ENCODE measurements at places on chromosomes 5 and 9.

DNA sequence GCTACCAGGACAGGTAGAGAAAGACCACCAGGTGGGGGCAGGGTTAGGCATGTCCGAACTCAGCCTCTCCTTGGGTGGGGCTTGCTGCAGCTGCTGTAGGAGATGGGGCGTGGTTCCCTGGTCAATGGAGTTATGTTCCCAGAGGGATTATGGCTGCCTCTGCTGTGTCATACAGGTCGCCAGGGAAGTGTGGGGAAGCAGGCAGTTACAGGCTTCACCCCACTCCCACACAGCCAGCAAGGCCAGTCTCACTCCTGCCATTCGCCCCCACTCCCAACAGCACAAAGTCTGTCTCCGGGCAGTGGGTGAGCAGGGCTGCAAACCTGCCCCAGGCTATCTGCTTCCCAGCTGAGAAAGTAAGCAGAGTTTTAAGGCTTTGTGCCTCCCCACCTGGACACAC, 20.0 kb upstream of the CEP72 start:
- DNase-seq = peak; percentile 5

DNA sequence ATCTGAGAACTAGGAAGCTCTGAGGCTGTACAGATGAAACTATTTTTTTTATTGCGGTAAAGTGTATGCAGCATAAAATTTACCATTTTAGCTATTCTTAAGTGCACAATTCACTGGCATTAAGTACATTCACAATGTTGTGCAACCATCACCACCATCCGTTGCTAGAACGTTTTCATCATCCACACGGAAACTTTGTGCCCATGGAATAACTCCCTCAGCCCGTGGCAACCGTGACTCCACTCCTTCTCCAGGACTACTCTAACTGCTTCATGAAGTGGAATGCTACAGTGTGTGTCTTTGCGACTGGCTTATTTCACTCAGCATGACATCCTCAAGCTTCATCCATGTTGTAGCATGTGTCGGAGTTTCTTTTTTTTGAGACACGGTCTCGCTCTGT, 57.1 kb downstream of the COL23A1 start:
- DNase-seq = no peak

GRCh38 chr5:137730336-137730735, 5.6 kb downstream of the KLHL3 start:
- no peak for DNase-seq

DNA sequence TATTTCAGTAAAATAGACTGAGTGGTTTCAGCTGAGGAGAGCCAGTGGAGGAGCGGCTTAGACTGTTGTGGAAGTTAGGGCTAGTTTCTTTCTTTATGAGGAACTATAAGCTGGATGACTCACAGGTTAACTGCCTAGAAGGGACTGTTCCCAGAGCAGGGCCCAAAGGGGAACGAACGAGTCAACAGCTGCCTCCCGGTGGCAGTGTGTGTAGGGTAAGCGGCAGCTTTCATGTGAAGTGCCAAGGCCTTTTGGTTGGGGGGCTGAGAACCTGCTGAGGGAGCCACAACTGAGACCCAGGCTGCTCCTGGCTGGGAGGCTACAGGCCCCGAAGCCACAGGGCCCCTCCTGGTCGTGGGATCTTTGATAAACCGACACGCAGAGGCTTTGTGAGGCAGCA, 7.0 kb downstream of the SQSTM1 start:
- DNase-seq = peak; percentile 31

GRCh38 chr5:141412854-141413539, at the start of gene PCDHGA10:
Gene PCDHGA10 (plus strand): TSS chr5:141412987. CDS start chr5:141413176, 189 bp downstream.
- peak; percentile 39 for DNase-seq

DNA sequence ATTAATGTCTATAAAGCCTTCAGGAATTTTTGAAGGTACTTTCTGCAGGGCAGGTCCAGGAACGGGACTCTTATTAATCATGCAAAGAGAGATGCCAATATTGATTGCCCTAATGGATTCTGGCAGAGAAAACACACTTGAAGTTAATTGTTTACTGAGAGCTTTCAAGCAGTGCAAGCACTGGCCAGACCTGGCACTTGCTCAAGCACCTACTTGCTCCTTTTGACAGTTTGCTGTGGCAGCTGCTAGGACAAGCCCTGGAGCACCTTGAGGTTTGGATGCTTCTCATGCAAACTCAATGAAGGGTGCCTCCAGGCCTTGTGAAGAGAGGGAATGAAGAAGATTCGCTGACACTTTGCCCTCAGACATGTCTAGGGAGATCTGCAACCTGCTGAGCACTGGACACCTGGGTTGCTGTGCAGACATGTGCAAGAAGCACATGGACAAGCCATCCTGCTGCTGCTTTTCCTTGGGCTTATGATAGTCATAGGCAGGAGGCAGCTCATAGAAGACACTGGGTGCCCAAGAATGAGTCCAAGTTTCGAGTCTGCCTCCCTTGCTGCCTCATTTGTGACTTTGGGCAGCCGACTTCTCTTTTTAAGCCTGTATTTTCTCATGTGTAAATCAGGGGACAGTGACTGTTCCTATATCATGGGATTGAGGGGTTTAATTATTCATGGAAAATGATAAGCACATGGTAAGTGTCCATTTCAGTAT, 88.8 kb upstream of the EQTN start:
- no peak for DNase-seq

DNA sequence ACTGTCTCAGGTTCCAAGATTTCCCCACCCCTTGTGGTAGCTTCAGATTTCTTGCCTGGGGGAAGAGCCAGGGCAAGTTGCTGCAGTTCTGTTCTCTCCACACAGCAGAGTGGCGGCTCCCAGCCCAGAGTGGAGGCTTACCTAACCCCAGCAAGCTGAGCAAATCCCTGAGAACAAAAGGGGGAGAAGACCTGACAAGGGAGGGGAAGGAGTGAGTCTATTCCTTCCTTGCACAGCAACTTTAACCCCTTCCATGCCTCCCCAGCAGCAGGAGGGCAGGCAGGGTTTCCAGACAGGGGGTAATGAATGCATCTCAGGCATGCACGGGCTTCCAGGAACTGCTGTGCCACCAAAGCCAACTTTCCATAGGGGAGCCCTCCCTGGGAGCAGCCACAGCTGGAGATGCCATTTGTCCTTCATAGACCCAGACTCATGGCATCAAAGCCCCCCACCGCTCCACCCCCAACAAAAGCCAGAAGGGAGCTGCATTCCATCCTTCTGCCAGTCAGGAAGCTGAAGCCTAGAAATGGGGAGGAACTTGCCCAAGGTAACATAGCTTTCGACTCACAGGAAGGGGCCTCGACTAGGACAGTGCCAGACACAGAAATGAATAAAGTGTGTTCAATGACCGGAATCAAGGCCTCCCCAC, 28.8 kb upstream of the FAT2 start:
- DNase-seq = peak; percentile 56

DNA sequence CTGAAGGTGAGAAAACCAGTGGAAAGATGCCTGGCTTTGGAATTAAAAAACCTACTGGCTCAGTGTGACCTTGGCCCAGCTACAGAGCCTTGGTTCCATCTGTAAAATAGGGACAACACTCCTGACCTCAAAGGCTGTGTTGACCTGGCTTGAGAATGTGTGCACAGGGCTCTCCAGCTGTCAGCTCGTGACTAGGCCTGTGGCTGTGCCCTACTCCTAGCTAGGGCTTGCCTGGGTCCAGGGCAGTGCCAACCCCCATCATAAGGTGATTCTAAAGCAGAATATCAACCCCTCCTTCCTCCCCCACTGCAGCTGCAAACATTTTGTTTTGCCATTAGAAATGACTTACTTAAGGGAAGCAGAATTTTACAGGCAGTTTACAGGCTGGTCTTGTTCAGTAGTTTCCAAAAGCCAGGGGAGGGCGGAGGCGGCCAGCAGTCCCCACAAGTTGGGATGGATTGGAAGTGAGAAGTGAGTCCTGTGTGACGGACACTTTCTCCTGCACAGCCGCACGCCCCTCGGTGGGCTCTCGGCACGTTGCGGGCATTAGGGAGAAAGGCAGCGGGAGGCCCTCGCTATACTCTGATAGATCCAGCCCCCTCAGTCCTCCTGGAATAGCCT, 7.3 kb downstream of the PITX1 start:
- DNase-seq = peak; percentile 57

GRCh38 chr5:146203011-146203871, at the start of gene RBM27:
Gene RBM27 (plus strand): TSS chr5:146203605. CDS start chr5:146203766, 161 bp downstream.
- peak; percentile 99 for DNase-seq

DNA sequence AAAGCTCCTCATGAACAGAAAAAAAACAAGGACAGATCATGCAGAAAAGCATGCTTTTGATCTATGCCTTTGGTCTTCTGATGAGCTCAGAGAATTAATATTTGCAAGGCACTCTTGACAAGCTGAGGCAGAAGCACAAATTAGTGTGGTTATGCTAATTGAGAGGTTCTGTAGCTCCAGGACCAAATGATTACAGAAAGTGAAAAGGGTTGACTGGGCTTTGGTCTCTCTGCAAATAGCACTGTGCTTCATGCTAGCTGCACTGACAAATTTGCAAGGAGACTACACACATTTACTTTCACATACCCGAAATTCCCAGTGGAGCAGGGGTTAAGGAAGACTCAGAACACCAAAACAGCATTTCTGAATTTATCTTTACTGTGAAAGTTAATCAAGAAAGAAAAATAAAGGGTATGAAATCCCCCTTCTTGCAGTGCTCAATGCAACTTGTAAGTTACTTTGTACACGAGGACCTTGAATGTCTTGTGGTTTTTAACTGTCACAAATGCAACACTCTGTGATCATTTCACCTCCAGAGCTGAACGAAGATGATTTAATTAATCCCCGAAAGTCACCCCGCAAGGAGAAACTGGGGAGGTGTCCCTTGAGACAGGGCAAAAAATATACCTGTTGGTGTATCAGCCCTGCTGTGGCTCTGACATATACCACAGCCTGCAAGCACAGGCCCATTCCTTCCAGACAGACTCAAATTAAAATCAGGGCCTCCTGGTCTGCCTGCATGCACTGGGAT, 11.9 kb downstream of the RAPGEF1 start:
- no peak for DNase-seq

DNA sequence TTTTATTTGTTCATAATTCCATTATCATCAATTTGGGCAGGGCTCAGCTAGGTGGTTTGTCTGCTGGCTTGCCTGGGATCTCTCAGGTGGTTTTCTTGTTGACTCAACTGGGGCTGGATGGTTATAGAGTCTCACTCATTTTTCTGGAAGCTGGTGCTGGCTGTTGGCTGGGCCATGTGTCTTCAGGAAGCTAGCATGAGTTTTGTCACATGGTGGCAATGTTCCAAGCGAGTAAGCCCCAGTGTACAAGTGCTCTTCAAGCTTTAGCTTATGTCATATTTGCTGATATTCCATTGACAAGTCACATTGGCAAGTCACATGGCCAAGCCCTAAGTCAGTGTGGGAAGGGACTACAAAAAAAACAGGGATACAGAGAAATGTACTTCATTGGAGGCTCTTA, 2.3 kb upstream of the RASEF start:
- DNase-seq = no peak

- DNase-seq = no peak
These were observed 7.3 kb downstream of the PPP3R2 start for GRCh38 chr9:101587332-101588043.

- DNase-seq = no peak
These were observed 62.4 kb downstream of the MEF2C start for GRCh38 chr5:88820581-88820980.

- peak; percentile 64 for DNase-seq
These were observed 325.1 kb upstream of the PRR16 start for GRCh38 chr5:120139039-120139438.

- no peak for DNase-seq
These were observed 262.1 kb downstream of the GABRB2 start for GRCh38 chr5:161284445-161284844.

- no peak for DNase-seq
These were observed 13.6 kb upstream of the CAST start for GRCh38 chr5:96648593-96648992.

DNA sequence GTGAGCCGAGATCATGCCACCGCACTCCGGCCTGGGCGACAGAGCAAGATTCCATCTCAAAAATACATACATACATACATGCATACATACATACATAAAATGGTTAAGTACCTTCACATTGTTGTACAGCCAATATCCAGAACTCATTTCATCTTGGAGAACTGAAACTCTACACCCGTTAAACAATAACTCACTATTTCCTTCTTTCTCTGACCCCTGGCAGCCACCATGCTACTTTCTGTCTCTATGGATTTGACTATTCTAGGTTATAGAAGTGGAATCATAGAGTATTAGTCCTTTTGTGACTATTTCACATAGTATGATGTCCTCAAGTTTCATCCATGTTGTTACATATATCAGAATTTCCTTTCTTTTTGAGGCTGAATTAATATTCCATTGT, 9.6 kb upstream of the KIF27 start:
- no peak for DNase-seq

- DNase-seq = peak; percentile 80
These were observed 35.9 kb upstream of the ARSB start for GRCh38 chr5:79020861-79021561.

- DNase-seq = no peak
These were observed 7.4 kb upstream of the ADGRD2 start for GRCh38 chr9:124442826-124443225.
